ENCODE measurements at places on chromosomes 12 and 14. TPM values are rescaled to one million over a fixed set of nuclear protein-coding genes. Genes with fewer than 3 reads are reported as not detected.

The CAPZA3 gene
- not detected for total RNA-seq

The GDF3 gene
- total RNA-seq, result not detected

The EFS gene
- total RNA-seq, result 5.0 TPM

The ATP2A2 gene
- total RNA-seq, result 2,963 TPM

The RND1 gene
- not detected for total RNA-seq

The RTL1 gene
- not detected for total RNA-seq

The OAS3 gene
- 10.0 TPM for total RNA-seq

The PPM1H gene
- 4.9 TPM for total RNA-seq

The GALNT9 gene
- not detected for total RNA-seq

The POLR3B gene
- 8.4 TPM for total RNA-seq

The RPS6KA5 gene
- 13.3 TPM for total RNA-seq

The KRT6C gene
- not detected for total RNA-seq

The TAS2R42 gene
- not detected for total RNA-seq

The TSHR gene
- total RNA-seq, result not detected

The CDC42BPB gene
- total RNA-seq, result 61.0 TPM

The TAS2R43 gene
- not detected for total RNA-seq

The ASB2 gene
- 411 TPM for total RNA-seq

The KRT71 gene
- not detected for total RNA-seq

The PMEL gene
- total RNA-seq, result not detected

The ADCY4 gene
- total RNA-seq, result 22.1 TPM

The TTC8 gene
- total RNA-seq, result 12.9 TPM

The E2F7 gene
- not detected for total RNA-seq

The LGMN gene
- total RNA-seq, result 183 TPM

The ARPC3 gene
- total RNA-seq, result 251 TPM

The USP44 gene
- not detected for total RNA-seq

The DENND5B gene
- total RNA-seq, result 43.8 TPM

The LDHB gene
- total RNA-seq, result 2,498 TPM

The LHX5 gene
- total RNA-seq, result not detected

The ARHGAP9 gene
- 3.3 TPM for total RNA-seq

The GNPTAB gene
- total RNA-seq, result 54.7 TPM

The TEDC1 gene
- 7.3 TPM for total RNA-seq

The OVCH1 gene
- not detected for total RNA-seq

The TPPP2 gene
- not detected for total RNA-seq

The AICDA gene
- not detected for total RNA-seq
